ENCODE measurements at places on chromosomes 11 and 22. TPM values are rescaled to one million over a fixed set of nuclear protein-coding genes. Genes with fewer than 3 reads are reported as not detected.

GRCh38 chr11:119786431-119787073 is 57.6 kb upstream of the NECTIN1 start:
- DNase-seq = no peak

MN1 gene
- 55.9 TPM for total RNA-seq

DNA sequence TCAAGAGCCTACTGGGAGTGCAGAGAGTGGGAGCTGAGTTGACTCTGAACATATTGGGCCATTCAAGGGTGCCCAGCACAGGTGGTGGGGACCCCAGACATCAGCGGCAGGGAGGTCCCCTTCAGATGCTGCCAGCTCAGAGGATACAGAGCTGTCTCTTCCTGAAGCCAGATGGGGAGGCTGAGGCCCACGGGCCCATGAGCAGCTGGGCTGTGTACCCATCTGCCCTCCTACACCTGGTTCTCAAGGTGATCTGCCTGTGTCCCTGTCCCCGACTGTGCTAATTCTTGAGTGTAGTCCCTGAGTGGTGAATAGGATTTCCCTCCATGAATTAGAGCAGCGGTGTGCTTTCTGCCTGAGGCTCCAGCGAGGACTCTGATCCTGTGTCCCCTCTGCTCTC is 76.3 kb downstream of the MICAL2 start:
- DNase-seq = no peak

TNNT3 gene
- total RNA-seq = 0.81 TPM

DNA sequence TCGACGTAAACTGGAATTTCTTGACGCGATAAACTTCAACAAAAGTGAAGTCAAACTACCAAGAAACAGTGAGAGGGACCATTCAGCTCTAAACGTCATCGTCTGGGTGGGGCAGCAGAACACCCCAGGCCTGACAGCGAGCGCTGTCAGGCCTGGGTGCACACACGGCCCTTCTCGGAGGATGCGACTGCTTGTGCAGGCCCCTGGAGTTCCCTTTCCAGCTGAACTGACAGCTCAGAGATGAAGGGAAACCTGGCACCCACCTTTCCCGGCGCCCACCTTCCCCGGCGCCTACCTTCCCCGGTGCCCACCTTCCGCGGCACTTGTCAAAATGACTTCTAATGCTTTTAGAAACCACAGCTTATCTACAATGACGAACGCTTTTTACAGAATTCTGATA is 47.9 kb downstream of the CERK start:
- no peak for DNase-seq

GRCh38 chr22:48356731-48357130 is 1470.9 kb downstream of the BRD1 start:
- no peak for DNase-seq

KCNE3 gene
- 0.18 TPM for total RNA-seq

GRCh38 chr11:104095791-104096190 is 59.4 kb downstream of the DDI1 start:
- DNase-seq = peak; percentile 39

DNA sequence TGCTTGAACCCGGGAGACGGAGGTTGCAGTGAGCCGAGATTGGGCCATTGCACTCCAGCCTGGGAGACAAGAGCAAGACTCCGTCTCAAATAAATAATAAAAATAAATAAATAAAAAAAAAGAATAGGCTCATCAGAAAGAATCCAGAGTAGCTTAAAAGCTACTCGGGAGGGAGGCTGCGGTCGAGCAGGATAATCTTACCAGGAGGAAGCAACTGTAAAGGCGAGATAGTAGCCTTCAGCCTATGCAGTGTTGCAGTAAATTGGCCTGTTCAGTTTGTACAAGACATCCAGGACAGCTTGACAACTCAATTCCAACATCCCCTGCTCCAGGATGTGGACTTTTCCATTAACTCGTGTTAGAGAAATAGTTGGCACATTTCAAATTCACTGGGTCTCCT is 1164.7 kb downstream of the LRRC4C start:
- DNase-seq = no peak

MIOX gene
- not detected for total RNA-seq

DNA sequence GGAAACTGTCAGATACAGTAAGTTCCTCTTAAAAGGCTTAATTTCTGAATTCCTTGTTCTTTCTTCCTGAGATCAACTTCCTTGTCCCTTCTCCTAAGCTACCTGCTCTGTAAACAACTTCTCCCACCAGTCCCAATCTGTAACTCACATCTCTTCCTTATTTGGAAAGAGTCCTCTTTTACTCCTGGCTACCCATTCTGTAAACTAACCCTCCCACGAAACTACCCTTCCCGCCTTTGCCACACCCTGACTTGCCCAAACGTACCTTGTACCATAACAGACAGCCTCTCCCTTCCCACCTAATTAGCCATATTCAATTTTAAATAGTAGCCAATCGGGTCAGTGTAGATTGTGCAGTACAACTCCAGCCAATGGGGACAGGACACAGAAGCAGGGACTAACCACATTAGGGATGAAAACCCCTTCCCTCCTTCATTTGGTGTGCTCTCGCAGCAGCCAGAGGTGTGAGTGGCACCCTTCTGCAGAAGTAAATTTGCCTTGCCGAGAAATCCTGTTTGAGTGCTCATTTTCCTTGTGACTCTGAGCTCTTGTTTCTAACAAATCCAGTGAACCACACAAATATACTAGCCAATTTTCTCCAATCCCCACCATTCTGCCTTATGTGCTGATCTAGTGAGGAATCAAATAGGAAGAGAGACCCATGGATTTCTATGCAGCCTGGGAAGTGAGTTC is 49.5 kb downstream of the ZNF280B start:
- DNase-seq = no peak

SLCO2B1 gene
- 2.0 TPM for total RNA-seq

GRCh38 chr11:60854847-60855725 is 664 bp downstream of the PTGDR2 start:
- DNase-seq = peak; percentile 12

DNA sequence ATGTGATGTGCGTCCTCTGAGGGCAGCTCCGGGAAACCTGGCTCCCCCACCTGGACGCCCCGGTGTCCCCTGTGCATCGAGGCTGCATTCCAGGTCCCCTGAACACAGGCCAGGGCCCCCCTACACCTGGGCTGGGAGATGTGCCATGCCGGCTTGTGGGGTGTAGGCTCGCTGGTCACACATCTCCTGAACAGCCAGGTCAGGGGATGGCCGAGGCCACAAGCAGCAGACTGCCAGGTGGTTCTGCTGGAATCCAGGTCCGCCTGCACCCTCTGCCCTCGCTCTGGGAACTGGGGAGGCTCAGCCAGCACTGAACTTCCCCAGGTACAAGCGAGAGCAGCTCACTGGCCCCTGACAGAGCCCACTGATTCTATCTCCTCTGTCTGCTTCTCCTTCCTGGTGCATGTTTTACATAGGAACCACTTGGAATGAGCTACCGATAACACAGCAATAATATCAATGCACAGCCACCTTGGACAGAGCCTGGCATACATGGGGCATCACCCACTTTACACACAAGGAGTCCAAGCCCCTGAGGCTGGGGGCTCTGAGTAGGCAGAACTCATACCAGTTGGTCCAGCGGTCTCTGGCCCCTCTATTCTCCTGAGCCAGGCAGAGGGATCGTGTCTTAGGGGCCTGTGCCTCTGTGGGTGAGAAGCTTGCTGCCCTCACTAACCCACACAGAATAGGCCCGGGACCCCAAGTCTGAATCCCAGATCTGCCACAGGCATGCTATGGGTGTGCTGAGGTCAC is 46.8 kb downstream of the TBX1 start:
- DNase-seq = no peak

GRCh38 chr11:69539416-69540117 is 58.1 kb downstream of the LINC01488 start:
- DNase-seq = no peak

OR8D4 gene
- 0.09 TPM for total RNA-seq
